ENCODE measurements at places on chromosomes 16 and 17. TPM values are rescaled to one million over a fixed set of nuclear protein-coding genes. Genes with fewer than 3 reads are reported as not detected.

The CX3CL1 gene
- total RNA-seq = 0.32 TPM

The GLP2R gene
- total RNA-seq = 10.4 TPM

The ZNF213 gene
- total RNA-seq = 11.1 TPM

The SLC5A11 gene
- total RNA-seq = 0.69 TPM

The CCL22 gene
- total RNA-seq = not detected

The NDUFAB1 gene
- 176 TPM for total RNA-seq

The CACNG5 gene
- 0.21 TPM for total RNA-seq

The XAF1 gene
- 0.03 TPM for total RNA-seq

The ARHGDIA gene
- 545 TPM for total RNA-seq

The BMERB1 gene
- 87.1 TPM for total RNA-seq

The SLC47A2 gene
- total RNA-seq = 0.10 TPM

The KCNH4 gene
- total RNA-seq = 0.43 TPM

Measured in A549 treated with DMSO at 1 μM for 4 hours (cell line).